ENCODE measurements at places on chromosomes 16 and 17.

DNA sequence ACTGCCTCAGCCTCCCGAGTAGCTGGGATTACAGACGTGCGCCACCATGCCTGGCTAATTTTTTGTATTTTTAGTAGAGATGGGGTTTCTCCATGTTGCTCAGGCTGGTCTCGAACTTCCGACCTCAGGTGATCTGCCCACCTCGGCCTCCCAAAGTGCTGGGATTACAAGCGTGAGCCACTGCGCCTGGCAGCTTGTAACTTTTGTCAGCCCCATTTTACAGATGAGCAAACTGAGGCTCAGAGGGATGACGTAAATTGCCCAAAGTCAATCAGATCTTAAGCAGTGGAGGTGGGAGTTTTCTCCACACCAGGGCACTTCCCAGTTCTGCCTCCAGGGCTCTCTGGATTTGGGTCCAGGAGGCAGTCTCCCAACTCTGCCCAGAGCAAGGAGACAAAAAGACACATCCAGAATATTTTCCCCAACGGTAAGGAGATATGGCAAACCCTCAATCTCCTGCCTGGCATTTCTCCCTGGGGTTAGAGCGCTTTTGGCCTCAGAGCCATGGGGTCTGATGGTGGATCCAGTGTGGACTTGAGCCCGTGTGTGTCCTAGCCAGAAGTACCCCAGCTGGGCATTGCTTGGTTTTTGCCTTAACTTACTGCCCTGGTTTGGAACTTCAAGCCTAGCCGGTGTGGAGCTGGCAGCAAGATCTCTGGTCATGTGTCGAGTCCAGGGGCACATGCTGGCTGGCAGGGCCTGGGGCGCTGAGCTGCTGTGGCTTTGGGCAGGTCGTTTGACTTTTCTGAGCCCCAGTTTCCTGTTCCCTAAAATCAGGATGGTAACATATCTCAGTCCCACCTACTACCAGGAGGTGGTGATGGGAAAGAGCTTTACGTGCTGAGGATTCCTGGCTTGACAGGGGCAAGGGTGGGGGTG lies 3.4 kb downstream of the ADAM11 start:
- DNase-seq, result no peak

DNA sequence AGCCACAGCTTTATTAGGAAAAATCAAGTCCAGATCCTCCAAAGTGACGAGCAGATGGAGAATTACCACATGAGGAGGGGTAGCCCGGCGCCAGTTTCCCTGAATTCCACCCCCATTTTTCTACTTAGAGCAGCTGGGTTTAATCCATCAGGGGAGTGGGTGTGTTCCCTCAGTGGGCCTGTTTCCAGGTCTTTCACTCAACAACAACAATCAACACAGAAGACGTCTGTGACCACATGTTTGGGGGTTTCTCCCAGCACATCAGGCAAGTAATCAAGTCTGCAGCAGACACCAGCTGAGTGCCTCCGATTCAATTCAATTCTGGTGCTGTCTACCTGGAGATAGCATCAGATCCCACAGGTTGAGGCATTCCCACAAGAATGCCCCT lies 6.8 kb downstream of the SLC6A2 start:
- DNase-seq, result no peak

DNA sequence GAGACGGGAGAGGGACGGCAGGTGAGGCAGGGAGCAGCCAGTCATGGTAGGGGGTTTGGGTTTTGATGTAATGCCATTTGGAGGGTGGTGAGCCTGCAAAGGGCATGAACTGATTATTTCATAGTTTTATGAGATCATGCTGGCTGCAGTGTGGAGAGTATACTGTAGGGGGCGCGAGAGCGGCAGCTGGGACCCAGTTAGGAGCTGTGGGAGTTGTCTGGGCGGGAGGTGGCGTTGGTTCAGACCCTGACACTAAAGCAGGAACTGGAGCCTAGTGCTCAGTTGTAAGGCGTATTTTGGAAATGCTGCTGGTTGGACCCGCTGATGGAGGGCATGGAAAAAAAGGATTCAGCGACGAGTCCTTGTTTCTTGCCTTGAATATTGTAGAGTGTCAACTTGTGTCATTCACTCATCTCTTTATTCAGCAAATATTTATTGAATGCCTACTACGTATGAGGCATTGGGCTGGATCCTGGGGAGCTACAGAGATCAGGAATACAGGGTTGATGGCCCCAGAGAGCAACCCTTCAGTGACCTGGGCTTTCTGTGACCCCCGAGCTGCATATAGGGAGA lies 23.7 kb upstream of the KDM8 start:
- DNase-seq, result peak; percentile 87

- DNase-seq, result peak; percentile 47
Measured at GRCh38 chr17:75504347-75505151, 10.8 kb downstream of the CASKIN2 start.

DNA sequence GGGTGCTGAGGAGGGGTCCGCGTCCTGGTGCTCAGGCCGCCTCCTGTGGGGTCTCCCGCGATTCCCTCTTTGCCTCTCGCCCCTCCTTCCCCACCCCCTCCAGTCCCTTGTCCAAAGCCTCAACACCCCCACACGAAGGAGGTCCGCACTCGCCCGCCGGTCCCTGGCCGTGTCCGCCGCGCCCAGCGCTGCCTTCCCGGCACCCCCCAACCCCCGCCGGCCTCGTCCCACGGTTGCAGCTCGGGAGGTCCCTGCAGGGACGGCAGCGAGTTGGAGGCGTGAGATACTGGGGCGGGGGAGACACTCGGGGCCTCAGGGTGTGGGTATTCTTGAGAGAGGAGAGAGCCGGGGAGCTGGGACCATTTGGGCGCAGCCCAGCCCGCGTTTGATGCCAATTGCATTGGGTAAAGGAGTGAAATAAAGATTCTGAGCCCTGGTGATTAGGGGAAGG lies 468 bp downstream of the FLYWCH2 start:
- DNase-seq, result no peak

- DNase-seq, result peak; percentile 38
Measured at GRCh38 chr17:75842963-75843576, 1.1 kb downstream of the UNC13D start.

DNA sequence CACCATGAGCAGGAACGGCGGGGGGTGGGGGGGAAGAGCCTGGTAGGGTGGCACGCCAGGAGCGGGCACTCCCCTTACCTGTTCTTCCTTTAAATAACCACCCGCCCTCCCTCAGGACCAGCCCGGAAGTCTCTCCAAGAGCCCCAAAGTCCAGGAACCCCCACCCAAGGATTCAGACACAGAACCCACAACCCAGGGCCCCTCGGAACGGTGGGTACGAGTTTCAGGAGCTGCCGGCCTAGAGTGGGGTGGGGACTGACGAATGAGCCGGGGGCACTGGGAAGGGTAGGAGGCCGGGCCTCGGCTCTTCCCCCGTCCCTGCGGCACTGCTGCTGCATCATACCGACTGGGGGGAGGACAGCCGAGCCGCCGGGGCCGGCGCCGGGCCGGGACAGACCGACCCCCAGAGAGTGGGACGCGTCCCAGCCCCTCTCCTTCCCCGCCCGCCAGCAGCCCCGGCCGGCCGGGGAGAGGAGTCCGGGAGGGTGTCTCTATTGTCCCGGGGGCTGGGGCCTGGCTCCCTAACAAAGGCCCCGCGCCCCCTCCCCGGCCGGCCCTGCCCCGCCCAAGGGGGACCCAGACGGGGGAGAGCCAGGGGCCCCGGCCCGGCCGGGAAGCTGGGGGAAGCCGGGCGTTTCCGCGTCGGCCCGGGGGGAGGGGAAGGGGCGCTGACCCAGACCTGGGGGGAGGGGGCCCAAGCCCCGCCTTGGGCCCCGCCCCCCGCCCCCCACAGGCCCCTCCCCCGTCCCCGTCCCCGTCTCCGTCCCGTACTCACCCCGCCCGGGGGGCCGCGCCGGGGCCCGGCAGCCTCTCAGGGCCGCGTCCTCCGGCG lies 747 bp downstream of the ATXN7L3 start:
- peak; percentile 69 for DNase-seq

GRCh38 chr16:83807327-83807709 lies 460 bp upstream of the HSBP1 start:
- no peak for DNase-seq

GRCh38 chr17:73976676-73977521 lies 226.6 kb upstream of the RPL38 start:
- DNase-seq, result no peak

DNA sequence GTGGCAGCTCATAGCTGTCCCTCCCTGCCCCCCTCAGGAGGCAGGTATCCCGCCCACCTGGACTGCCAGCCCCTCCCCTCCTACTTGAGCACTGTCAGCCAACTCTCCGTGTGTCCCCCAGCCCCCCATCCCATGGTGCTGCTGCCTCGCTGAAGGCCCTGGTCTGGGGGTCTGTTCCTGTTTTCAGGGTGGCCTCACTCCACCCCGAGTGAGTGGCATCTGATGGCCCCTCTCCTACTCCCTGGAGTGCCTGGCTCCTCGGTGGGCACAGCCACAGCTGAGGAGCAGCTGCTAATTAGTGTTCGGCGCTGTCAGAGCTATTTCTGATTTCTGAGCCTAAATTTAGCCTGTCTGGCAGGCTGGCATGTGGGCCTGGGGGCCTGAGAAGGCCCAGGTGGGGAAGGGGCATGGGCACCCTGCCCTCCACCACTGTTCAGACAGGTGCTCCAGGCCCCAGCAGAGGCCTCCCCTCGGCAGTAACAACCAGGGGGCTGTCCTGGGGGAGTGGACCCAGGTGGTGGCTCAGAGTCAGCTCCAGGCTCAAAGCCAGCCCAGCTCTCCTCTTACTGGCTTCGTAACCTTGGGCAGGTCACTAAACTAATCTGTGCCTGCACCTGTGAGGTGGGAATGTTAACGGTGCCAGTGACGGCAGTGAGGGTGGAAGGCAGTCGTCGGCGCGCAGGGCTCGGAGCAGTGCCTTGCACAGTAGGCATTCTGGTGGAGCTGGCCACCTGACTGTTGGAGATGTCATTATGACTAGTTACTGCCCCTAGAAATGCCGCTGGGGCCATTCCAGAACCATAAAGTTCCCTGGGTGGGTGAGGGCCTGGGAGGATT lies 6.5 kb downstream of the FMNL1 start:
- DNase-seq, result peak; percentile 43

- no peak for DNase-seq
Measured at GRCh38 chr17:61247439-61247838, 152.2 kb upstream of the TBX2 start.

GRCh38 chr17:68953340-68953997 lies 1.7 kb downstream of the ABCA8 start:
- no peak for DNase-seq

GRCh38 chr16:20911361-20911760 lies 10.8 kb downstream of the LYRM1 start:
- no peak for DNase-seq

GRCh38 chr16:24062270-24062817 lies 193.8 kb upstream of the CACNG3 start:
- no peak for DNase-seq

DNA sequence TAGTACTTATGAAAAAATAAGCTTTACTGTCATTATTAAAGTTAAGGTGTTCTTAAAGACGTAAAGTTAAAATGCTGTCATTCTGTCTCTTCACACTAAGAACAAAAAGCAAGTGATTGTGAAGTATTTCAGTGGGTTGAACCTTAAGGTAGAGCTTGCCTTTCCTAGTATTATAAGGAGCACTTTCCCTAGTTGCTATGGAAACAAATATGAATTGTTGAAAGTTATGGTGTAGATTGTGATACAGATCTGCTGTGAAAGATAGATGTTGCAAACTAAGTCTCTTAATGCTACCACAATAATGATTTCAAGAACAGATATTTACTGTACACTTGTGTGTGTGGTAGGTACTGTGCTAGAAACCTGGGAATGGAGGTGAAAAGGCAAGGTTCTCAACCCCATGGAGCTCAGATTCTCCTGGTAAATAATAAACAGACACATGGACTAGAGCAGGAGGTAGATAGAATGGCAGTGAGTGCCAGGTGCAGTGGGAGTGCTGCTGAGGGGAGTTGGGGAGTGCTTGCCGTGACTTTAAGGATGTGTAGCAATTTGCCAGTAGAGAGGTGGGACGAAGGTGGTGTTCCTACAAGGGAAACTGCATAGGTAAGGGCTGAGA lies 34.7 kb downstream of the MRTFB start:
- no peak for DNase-seq

DNA sequence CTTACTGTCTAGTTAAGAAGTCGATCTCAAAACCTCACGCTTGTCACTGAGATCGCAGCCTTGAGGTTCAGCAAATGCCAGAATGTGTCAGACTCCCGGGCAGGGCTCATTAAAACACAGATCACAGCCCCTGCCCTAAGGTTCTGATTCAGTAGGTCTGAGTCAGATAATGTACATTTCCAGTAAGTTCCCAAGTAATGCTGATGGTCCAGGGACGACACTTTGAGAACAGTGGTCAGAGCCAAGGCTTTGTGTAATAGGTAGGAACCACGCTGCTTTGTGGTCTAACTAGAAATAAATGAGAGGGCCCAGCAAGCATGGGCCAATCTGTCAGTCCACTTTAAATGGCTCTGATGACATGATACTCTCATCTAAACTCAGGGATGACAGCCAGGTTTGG lies 228.6 kb downstream of the ZFHX3 start:
- DNase-seq, result no peak

DNA sequence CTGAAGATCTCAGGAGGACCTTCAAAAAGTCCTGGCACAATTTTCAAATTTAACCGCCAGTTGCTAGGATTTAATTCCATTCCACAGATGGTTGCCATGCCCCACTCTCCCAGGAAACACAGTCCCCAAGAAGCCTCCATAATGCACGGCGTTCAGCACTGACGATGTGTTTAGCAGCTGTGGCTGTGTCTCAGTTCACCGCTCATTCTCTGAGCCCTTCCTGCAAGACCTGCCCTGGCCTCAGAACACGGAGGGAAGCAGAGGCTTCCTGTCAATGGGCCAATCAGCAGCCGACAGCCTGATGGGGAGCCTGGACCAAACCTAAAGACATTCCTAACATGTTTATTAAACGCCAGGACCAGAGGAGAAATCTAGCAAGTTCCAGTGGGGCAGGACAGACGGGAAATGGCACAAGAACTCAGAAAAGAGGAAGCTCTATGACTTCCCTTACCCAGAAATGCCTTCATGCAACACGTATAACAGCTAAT lies 4.9 kb downstream of the MYLK3 start:
- DNase-seq, result no peak

GRCh38 chr16:1610899-1611632 lies 806 bp downstream of the IFT140 start:
- DNase-seq, result no peak

Data from CD4-positive, alpha-beta T cell treated with Interleukin-12 subunit alpha and Interleukin-12 subunit beta, for 1 hour (primary cell).